CD4-positive, alpha-beta T cell (primary cell): ENCODE measurements at places on chromosomes 5 and 9.
A peak's percentile ranks its signal among the peaks of the same experiment; 100 is the strongest.

- DNase-seq, result no peak
Observed at GRCh38 chr5:119470851-119471451, 18.7 kb downstream of the HSD17B4 start.

DNA sequence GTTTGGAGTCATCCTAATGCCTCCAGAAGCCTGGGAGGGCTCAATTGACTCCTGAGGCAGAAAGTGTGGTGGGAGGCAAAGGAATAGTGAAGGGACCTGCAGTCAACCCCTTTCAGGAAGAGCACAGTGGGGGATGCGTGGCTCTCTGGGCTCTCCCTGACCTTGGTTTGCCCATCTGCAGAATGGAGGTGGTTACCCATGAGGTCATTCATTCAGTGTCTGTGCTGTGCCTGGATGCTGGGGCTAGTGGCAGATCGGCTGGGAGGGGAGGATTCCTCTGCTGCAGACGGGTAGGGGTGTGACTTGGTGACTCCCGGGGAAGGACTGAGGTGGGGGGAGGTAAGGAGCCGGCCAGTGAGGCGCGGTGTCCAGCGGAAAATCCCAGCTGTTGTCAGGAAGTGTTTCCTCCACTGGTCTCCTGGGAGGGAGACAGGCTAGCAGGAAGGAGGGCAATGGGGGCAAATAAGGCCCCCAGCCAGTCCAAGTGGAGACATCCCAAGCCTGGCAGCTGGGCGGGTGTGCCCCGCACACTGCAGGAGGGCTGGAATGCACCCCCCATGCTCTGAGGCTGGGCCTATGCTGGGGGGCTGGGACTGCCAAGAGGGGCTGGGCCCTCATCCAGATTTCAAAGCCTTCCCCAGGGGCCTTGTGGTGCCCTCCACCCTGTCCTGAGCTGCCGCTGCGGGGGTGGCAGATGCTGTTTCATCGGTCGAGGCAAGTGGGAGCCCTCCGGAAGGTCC lies 10.9 kb downstream of the CXXC5 start:
- no peak for DNase-seq

DNA sequence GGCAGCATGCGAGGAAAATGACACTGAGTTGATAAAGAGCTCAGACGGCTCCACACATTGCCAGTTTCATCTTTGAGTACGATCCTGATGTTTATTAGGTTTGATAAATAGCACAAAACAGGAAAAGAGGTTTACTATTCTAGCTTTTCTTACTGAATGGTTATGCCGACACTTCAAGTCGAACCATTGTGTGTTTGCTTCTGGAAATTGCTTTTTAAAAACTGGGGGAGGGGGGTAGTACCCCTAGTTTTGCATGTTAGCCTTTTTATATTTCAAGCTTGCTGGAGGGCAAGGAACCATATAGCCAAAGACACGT lies 5.2 kb downstream of the PTCH1 start:
- no peak for DNase-seq

- DNase-seq, result no peak
Observed at GRCh38 chr5:6158974-6159831, 219.1 kb downstream of the MED10 start.

- peak; percentile 12 for DNase-seq
Observed at GRCh38 chr9:87604886-87605588, 107.4 kb downstream of the DAPK1 start.

DNA sequence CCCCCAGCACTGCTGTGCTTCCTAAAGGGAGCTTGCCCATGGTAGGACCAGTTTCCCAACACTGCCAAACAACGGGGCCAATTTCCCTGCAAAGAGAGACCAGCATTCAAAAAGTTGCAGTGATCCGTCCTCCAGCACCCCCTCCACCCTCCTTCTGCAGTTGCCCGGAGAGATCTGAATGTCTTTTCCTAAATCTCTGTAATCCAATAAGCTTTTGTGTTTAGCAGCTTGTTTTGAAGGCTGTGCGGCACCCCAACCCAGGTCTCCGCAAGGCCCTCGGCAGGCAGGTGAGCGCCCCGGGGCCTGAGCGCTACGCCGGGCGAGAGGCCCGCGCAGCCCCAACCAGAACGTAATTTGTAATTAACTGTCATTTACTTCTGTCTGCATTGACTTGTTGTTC lies 366.9 kb upstream of the IRX2 start:
- DNase-seq, result no peak

GRCh38 chr5:164364237-164365208 lies 859.1 kb downstream of the MAT2B start:
- DNase-seq, result no peak

DNA sequence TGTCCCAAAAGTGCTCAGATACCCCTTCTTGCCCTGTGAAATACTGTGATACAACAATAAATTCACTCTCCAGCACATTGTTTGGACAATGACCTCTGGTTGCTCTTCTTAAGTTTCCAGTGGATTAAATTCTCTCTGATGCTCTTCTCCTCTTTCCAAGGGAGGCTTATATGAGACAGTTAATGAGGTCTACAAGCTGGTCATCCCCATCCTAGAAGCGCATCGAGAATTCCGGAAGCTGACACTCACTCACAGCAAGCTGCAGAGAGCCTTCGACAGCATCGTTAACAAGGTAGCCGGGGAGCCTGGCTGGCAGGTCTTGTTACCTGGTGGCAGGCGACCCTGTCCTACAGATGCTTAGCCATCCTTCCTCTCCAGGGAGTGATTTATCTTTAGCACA lies 226.5 kb downstream of the DOCK8 start:
- no peak for DNase-seq

DNA sequence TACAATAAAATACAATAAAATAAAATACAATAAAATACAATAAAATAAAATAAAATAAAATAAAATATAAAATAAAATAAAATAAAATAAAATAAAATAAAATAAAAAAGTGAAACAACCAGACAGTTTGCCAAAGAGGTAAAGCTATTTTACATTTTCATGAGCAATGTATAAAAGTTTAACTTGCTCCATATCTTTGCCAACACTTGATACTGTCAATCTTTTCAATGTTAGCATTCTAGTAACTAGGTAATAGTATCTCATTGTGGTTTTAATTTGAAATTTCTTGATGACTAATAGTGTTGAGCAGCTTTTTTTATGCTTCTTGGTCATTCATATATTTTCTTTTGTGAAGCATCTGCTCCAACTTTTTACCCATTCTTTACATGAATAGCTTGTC lies 17.3 kb downstream of the TTC33 start:
- DNase-seq, result no peak
